ENCODE measurements at places on chromosomes 5 and 9.

GRCh38 chr5:149935431-149935901 lies 9.1 kb downstream of the PDE6A start:
- no peak for DNase-seq

DNA sequence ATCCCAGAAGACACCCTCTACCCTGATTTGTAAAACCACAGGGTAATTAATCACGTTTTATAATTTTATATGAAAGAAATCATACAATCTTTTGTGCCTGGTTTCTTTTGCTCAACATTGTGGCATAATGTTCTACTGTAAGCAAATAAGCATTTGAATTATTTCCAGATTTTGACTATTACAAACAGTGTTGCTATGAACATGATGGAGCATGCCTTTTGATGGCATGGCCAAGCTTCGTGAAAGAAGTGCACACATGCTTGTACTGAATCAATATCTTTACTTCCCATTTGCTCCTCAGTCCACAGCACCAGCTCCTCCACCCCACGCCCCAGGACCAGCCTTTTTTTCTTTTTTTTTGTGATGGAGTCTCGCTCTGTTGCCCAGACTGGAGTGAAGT lies 29.9 kb downstream of the ACSL6 start:
- no peak for DNase-seq

- DNase-seq, result no peak
Measured at GRCh38 chr5:3007577-3007976, 256.1 kb upstream of the IRX2 start.

DNA sequence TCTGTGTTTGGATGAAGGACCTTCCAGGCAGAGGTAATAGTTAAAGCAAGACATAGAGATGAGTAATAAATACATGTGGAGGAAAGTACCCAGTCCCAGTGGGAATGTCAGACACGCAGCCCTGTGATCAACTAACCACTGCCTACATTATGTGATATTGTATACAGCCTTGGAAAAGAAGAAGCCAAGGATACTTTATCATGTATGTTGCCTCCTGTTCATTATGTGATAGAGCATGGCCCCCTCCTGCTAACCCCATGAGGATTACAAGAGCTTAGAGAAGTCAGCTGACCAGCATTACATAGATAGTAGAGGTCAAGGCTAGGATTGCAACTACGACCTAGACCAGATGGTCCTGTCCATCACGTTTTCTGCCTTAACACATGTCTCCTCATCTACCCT lies 497.0 kb upstream of the TNC start:
- DNase-seq, result no peak

DNA sequence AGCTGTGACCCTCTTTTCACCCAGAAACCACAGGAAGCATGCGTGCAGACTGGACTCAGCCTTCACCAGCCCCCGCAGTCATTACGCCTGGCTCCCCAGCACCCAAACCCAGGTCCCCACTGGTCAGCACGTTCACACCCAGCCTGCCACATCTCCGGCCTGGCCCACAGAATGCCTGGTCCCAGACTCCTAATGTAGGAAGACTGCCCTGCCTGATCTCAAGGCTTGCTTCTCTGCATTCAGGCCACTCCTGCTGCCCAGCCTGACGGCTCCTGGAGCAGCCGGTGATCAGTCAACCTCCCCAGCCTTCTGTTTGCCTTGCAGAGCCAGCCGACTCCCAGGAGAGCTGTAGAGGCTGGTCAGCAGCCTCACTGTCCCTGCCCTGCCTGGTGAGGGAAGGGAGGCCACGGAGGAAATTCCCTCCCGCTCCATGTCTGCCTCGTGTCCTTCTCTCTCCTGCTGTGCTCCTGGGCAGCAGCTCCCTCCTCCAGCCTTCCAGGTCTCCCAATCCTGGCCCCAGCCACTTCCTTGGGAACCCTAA lies 25.4 kb downstream of the ADAMTS2 start:
- DNase-seq, result no peak

- DNase-seq, result peak; percentile 60
Measured at GRCh38 chr9:127505396-127506116, 54.2 kb downstream of the LRSAM1 start.

All from activated CD4-positive, alpha-beta T cell treated with anti-CD3 and anti-CD28 coated beads for 48 hours (primary cell).